ENCODE measurements at places on chromosomes 2 and 18.

GRCh38 chr2:134460583-134460998 is 206.7 kb downstream of the MGAT5 start:
- peak; percentile 85 for DNase-seq

DNA sequence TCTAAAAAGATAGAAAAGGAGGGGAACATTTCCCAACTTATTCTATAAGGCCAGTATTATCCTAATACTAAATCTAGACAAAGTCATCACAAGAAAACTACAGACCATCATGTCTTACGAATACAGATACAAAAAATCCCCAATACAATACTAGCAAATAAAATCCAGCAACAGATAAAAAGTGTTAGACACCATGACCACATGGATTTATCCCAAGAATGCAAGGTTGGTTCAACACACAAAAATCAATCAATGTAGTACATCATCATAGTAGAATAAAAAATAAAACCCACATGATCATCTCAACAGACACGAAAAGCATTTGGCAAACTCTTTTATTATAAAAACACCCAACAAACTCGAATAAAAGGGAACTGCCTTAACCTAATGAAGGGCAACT is 18.5 kb downstream of the SLC66A2 start:
- DNase-seq: no peak

DNA sequence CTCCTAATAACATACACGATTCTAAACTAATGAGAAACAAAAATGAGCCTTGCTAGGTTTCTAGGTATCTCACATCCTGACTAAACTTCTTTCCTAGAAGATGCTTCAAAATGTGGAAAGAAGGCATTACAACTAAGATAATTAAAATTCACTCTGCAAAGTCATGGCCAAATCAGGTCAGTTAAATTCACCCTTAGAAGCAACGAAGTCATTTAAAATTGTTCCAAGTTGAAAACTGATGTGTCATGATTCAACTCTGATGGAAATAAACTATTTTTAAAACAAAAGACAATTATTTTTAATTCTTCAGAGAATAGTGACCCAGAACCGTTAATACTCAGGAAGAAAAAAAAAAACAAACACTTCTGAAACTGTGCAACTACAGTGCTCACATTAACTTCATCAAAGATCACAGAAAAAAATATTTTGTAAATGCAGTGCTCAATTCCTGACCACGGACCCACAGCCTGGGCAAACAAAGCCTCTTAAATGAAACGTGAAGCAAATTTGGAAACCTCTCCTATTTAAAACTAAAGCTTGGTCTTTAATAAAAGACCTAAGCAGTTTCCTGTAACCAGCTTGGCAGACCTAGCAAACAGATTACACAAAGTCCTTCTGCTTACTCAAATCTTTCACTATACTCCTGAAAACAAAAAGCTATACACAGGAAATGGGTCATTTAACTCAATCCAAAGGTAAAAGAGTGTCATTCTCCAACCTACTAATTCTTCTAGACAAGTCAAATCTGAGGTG is 39.0 kb downstream of the CHN1 start:
- DNase-seq: no peak

DNA sequence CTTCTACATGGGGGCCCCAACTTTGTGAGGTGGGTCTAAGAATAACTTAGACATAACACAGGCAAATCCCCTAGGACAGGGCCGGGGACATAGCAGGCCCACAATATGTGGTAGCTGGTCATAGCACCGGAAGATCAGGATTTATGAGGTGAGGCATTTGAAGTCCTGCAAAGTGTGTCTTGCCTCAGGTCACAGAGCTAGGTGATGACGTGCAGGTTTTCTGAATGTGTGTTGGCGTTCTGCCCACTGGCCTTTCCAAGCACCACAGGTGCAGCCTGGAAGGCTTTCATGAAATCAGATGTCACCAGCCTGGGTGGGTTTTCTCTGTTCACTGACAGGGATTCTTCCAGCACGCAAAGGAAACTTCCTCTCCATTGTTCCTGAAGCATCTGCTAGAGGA is 119.1 kb downstream of the LRATD1 start:
- DNase-seq: peak; percentile 64

- no peak for DNase-seq
These were observed 9.3 kb downstream of the CD8A start for GRCh38 chr2:86781363-86781762.

DNA sequence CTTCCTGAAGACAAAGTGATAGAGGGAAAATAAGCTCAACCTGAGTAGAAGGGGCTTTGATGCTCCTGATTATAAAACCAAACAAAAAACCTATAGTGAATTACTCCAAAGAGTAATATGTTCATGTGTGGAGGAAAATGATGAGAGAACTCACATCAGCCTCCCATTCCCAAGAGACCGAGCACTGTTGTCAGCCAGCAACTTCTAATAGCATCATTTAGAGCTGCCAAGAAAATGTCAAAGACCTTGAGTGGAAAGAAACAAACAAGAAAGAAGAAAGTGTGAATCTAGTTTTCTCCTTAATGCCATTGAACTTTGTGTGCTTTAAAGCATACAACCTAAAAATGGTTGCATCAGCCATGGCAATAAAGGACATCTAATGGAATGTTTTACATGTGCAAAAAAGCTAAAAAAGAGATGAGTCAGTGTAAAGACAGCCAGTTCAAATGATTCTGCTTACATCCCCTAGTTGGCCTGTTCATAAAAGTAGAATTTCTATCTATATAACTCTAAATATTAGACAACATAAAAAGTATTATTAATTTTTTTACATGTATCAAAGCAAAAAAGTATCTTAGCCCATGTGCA is 1066.2 kb downstream of the TDRD15 start:
- DNase-seq: no peak

- DNase-seq: no peak
These were observed 130.1 kb downstream of the SLC8A1 start for GRCh38 chr2:40321822-40322221.

DNA sequence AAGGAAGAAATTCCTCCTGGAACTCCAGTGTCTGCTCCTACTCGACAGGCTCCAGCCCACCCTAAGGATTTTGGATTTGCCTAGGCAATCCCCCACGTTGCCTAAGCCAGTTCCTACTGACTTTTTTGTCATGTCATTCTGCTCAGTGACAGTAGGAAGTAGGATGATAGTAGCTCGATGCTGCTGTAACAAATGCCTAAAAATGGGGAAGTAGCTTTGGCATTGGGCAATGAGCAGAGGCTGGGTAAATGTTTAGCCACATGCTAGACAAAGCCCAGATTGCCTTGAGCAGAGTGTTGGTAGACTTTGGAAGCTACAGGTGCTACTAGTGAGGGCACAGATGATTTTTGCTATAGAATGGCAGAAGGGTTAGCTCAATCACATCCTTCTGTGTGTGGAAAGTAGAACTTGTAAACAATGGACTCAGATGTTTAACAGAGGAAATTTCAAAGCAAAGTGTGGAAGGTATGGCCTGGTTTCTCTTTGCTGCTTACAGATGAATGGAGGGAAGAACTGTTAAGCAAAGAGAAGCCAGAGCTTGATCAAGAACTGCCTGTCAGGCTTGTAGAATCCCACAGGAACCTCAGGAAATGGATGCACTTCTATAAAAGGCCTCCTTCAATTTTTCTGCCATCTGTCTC is 154.8 kb downstream of the RNF144A start:
- DNase-seq: no peak

- no peak for DNase-seq
These were observed 32.7 kb upstream of the RUFY4 start for GRCh38 chr2:218036371-218036770.

DNA sequence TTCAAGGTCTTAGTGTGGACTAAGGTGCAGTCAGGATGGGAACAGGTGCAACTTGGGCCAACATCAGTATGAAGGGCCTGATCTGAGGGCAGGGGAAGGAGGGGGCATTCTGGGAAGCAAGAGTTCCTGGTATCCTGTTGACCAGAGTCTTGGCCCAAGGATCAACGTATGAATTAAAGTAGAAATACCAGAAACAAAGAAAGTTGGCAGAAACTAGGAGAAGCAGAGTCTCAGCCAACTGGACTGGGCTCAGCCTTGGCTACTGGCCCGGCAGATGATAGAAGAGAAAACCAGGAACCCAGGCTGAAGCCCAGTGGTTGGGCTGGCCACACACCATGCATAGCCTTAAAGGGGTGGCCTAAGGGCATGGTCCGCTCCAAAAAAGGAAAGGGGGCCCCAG is 2.3 kb downstream of the CETN1 start:
- no peak for DNase-seq

DNA sequence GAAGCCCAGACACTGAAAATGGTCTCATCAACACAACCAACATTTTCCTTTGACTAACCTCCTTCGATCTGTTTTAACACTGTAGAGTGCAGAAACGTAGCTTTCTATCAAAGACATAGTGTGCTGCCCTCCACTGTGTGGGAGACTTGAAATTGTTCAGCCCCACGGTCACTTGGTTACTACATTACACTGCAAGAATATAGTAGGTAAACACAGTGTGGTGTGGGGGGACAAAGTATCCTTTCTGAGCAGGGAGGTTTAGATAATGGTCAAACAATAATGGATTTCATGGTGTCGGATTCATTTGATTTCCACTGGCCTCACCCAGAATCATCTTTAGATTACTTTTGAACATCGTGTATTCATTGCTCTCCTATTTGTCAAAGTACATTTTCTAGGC is 181.0 kb downstream of the ERBB4 start:
- DNase-seq: no peak

DNA sequence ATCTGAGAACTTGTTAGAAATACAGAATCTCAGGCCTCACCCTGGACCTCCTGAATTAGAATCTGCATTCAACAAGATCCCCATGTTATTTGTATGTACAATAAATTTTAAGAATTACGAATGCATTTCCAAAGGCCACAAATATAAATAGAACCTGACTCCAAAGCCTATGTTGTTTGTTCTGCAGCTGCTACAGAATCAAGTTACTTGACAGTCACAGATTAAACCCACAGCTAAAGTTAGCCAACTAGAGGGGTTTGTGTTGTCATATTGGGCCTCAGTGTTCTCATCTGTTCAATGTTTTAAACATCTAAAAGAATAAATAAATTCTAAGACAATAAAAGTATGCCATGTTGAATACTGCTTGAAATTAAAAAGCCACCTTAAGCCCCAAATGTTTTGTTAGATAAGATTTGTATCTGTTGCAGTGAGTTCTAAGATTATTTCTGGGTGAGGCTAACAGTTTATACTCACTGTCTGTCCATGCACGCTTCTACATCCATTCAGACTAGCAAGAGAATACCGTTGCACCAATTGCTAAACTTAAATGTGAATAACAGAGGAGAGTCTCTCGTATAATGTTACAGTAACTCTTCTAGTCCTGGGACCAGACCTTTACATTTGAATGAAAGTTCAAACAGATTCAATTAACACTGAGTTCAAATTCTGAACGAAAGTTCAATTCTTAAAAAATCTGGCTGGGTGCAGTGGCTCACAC is 200.4 kb downstream of the MEMO1 start:
- DNase-seq: no peak

DNA sequence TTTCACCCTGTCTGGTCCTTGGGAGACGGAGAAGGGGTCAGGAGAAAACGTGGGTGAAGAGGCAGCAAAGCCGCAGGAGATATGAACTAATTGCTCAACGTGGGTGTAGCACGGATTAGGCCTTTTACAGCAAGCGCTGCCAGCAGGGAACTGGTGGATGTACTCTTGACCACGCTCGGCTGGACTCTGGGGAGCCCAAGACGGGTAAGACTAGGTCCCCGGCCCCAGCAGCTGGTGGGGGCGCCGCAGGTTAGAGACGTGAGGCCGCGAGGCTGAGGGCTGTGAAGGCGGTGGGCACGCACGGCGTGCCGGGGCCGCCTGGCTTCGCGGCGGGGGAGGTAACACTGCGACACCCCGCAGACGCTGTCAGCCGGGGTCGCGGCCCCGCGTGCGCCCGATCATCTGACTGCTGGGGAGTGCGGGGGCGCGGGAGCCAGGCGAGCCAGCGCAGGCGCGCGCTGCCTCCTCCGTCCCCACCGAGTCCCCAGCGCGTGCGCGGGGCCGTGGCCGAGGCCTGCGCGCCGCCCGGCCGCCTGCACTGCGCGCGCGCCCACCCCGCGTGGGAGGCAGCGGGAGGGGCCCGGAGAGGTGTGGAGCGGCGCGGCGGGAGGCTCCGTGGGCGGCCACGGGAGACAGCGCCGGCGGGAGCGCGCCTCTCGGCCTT is at the start of gene CLIP4:
Gene CLIP4 (plus strand): TSS at position 470 of the 664 bp plus-strand sequence. CDS start 5,974 bp downstream, outside the sequence.
- DNase-seq: peak; percentile 38

DNA sequence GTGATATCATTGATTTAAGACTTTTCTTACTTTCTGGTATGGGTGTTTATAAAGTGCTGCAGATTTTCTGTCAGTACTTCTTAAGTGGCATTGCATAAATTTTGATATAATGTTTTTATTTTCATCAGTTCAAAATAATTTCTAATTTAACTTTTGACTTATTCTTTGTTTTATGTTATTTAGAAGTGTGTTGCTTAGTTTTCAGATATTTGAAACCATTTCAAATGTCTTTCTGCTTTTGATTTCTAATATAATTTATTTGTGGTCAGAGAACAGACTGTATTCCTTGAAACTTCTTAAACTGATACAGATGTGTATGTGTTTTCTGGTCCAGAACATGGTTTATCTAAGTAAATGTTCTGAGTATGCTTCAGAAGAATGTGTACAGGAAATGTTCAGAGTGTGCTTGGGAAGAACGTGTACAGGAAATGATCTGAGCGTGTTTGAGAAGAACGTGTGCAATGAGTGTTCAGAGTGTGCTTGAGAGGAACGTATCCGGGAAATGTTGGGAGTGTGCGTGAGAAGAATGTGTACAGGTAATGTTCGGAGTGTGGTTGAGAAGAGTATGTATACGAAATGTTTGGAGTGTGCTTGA is 265.7 kb upstream of the HS6ST1 start:
- no peak for DNase-seq

- no peak for DNase-seq
These were observed 110.9 kb downstream of the ARHGEF33 start for GRCh38 chr2:39000552-39000951.

DNA sequence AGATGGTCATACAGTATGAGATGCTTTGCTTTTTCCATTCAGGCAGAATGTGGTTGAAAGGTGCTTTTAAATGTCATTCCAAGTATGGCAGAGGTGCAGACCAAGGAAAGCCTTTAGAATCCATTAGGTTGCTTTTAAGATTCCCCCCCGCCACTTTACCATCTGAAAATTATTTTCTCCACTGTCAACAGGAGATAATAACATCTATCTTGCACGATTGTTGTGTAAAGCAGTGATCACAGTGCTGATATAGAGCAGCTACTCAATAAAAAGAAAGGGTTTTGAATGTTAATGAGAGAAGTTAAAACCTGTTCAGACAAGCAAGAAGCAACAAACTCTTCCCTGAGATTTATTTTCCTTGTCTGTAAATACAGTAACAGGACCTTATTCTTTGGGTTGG is 372.5 kb upstream of the GCFC2 start:
- no peak for DNase-seq

DNA sequence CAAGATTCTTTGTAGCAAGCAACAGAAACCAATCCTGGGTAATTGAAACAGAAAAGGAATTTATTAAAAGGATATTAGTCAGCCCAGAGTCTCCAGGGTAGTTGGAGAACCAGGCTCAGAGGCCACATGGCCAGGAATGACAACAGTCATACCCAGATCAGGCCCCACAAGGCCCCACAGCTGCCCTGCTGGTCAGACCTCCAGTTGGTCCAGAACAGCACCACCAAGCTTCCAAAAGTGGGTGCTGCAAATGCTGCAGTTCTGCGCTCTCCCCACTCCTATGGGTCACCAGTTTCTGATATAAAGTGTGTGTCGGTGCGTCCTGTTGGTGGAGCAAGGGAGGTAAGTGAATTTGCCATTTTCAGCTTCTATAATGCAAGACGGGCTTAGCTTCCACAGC is 29.9 kb downstream of the KLHL29 start:
- DNase-seq: no peak
